SHP77 (cell line): ENCODE measurements at places on chromosomes 4 and X.

GRCh38 chr4:2008671-2008920 lies 178 bp downstream of the NELFA start:
- no peak for DNase-seq

DNA sequence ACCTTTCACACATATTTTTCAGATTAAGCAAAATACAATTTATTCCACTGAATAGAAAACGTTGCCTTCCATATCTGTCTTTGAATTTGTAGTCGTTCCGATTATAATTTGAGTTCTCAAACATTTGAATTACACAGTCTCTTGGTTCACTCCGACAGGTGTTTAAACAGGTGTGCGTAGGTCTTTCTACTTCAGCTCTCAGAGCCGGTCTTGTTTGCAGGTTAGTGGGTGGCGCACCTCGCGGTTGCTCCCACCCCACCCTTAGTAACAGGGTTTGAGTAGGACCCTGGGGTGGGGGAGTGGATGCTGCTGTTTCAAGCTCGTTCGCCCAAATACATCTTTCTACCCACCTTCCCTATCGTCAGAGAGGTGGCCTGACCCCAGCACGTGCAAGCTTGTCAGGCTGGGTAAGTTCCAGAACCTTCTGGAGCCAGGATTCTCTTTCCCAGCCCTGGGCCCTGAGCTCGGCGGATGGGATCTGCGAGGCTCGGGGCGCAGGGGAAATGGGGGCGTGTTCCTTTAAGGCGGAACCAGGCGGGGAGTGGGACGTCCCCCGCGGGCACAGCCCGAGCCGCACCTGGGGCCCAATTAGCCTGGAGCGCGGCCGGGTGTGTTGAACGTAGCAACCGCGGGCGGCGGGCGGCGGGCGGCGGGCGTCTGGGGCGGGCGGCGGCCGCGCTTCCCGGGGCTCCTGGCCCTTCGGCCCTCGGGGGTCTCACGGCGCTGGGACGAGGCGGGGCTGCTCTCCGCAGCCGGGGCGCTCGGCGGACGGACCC lies at the start of gene FAM149A:
FAM149A (plus strand) TSS at position 591 of the 776 bp plus-strand sequence.
- no peak for DNase-seq

DNA sequence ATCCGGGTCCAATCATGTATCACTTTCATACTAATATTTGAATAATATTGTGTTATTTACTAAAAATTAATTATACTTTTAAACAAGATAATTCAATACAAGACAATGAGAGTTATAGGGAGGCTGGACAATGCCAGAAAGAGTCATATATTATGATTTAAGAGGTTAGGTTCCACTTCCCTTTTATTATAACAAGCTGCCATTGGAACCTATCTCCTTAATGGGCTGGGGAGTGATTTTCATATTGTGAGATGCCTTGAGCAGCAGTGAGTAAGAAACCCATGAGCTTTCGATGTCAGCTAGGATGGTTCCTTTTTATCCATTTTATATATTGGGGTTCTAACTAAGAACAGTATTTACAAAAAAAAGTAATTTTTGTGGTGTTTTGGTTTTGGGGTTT lies 91.8 kb downstream of the MAB21L2 start:
- no peak for DNase-seq

GRCh38 chr4:154277172-154277571 lies 214.4 kb downstream of the DCHS2 start:
- DNase-seq, result no peak

- no peak for DNase-seq
Measured at GRCh38 chr4:78250500-78250899, 193.4 kb downstream of the FRAS1 start.

- no peak for DNase-seq
Measured at GRCh38 chr4:110211007-110211769, 12.8 kb upstream of the ELOVL6 start.

- no peak for DNase-seq
Measured at GRCh38 chr4:110009550-110009949, 96.9 kb downstream of the EGF start.

DNA sequence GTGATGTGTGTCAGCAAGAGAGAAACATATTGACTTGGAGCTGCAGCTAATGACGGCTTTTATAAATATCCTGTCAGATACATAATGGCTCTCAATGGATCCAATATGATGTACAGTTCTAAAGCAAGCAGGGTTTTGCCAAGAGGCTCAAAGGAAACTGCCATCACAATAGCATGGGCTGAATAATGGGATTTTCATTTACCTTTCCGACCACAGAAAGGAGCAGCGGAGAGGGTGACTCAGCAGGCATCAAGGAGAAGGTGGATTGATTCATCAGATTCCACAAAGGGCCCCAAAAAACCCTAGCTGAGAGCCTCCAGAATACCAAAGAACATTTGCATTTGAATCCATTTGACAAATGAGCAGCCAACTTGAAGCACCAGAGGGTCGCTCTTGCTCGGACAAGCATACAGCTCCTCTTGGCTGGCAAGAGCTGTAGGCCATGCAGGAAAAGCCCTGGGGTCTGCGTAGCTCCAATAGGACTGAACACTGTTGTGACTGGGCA lies 355.7 kb upstream of the NOCT start:
- DNase-seq, result no peak
